ENCODE measurements at places on chromosomes 1 and 21. TPM values are rescaled to one million over a fixed set of nuclear protein-coding genes. Genes with fewer than 3 reads are reported as not detected.

- no peaks in the 10 kb centered on the region for H3K36me3 ChIP-seq
- DNase-seq: no peak
- no peaks in the 10 kb centered on the region for H3K27me3 ChIP-seq
- H3K27ac ChIP-seq: no peak overlapping the region
- no peak overlapping the region for H3K4me3 ChIP-seq
Observed at GRCh38 chr21:15650735-15651134, 79.0 kb upstream of the USP25 start.

- no peaks in the 10 kb centered on the region for H3K27me3 ChIP-seq
- no peak for DNase-seq
- peak overlapping the region; percentile 92 for H3K27ac ChIP-seq
- H3K4me3 ChIP-seq: no peak overlapping the region
- H3K36me3 ChIP-seq: no peaks in the 10 kb centered on the region
- no peaks in the 10 kb centered on the region for H3K4me1 ChIP-seq
Observed at GRCh38 chr21:41169701-41170100, 1.7 kb downstream of the BACE2 start.

DNA sequence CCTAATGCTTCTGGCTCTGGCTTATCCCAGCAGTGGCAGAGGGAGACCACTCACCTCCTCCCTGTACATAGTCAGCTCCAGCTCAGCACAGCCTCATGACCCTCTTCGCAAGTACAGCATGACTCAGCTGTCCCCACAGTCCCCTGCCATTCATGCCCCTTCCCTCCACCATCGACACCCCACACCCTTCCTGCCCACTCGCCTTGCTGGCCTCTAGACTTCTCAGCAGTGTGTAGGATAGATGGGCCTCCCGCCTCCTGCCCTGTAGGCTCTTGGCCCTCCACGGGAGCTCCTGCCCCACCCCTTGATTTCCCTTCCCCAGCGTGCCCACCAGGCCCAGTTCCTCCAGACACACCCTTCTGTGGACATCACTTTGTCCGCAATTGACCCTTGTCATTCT lies 9.8 kb downstream of the NPR1 start:
- no peak overlapping the region for H3K4me3 ChIP-seq
- H3K27me3 ChIP-seq: no peaks in the 10 kb centered on the region
- H3K36me3 ChIP-seq: no peaks in the 10 kb centered on the region
- H3K4me1 ChIP-seq: no peaks in the 10 kb centered on the region

Gene FASLG
- total RNA-seq: not detected

DNA sequence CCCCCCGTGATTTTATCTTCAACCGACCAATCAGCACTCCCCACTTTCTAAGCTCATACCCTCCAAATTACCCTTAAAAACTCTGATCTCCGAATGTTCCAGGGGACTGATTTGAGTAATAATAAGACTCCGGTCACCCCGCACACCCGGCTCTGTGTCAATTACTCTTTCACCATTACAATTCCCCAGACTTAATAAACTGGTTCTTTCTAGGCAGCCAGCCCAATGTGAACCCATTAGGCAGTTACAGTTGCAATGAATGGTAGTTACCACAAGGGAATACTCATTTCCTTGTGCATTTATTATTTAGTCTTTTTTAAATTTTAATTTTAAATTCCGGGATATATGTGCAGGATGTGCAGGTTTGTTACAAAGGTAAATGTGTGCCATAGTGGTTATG lies 177.9 kb downstream of the HFM1 start:
- no peak overlapping the region for H3K27ac ChIP-seq
- DNase-seq: peak; percentile 23
- no peak overlapping the region for H3K4me3 ChIP-seq
- no peaks in the 10 kb centered on the region for H3K36me3 ChIP-seq

Gene GPR25
- total RNA-seq: not detected

- no peak overlapping the region for H3K4me3 ChIP-seq
- H3K36me3 ChIP-seq: no peaks in the 10 kb centered on the region
- no peaks in the 10 kb centered on the region for H3K4me1 ChIP-seq
- H3K27me3 ChIP-seq: peaks cover 17% of the 10 kb centered on the region
- H3K27ac ChIP-seq: no peak overlapping the region
Observed at GRCh38 chr1:152394151-152394550, 19.9 kb downstream of the CRNN start.

GRCh38 chr1:207355513-207356295 lies 34.2 kb downstream of the CD55 start:
- H3K27me3 ChIP-seq: no peaks in the 10 kb centered on the region
- DNase-seq: no peak
- H3K36me3 ChIP-seq: no peaks in the 10 kb centered on the region
- no peak overlapping the region for H3K4me3 ChIP-seq
- H3K27ac ChIP-seq: no peak overlapping the region

- DNase-seq: no peak
- no peak overlapping the region for H3K4me3 ChIP-seq
- no peak overlapping the region for H3K27ac ChIP-seq
- no peaks in the 10 kb centered on the region for H3K27me3 ChIP-seq
Observed at GRCh38 chr1:158283965-158284364, 5.8 kb upstream of the CD1C start.

Gene FMO5
- total RNA-seq: 22.0 TPM

- no peak for DNase-seq
- no peak overlapping the region for H3K27ac ChIP-seq
- H3K4me3 ChIP-seq: no peak overlapping the region
- no peaks in the 10 kb centered on the region for H3K4me1 ChIP-seq
- no peaks in the 10 kb centered on the region for H3K36me3 ChIP-seq
- H3K27me3 ChIP-seq: no peaks in the 10 kb centered on the region
Observed at GRCh38 chr1:63873751-63874150, 99.9 kb downstream of the ROR1 start.

GRCh38 chr1:78526496-78526895 lies 35.7 kb downstream of the PTGFR start:
- no peaks in the 10 kb centered on the region for H3K27me3 ChIP-seq
- no peak for DNase-seq
- no peaks in the 10 kb centered on the region for H3K4me1 ChIP-seq
- H3K27ac ChIP-seq: no peak overlapping the region
- H3K4me3 ChIP-seq: no peak overlapping the region

DNA sequence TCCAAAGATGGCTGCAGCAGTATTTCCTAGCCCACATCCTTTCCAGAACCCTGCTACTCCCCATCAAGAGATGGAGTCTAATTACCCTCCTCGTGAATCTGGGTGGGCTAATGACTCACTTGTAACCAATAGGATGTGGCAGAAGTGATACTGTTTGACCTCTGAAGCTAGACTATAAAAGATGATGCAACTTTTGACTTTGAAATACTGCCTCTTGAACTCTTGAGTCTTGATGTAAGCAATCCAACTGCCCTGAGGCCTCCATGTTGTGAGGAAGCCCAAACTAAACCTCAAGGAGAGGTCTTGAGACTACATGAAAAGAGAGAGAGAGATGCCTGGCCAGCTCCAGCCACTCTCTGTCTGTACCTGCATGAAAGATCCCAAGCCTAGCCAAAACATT lies 29.5 kb downstream of the LMO4 start:
- no peak overlapping the region for H3K4me3 ChIP-seq
- H3K4me1 ChIP-seq: no peaks in the 10 kb centered on the region
- no peak for DNase-seq
- no peak overlapping the region for H3K27ac ChIP-seq

- no peak for DNase-seq
- H3K4me1 ChIP-seq: no peaks in the 10 kb centered on the region
- H3K36me3 ChIP-seq: no peaks in the 10 kb centered on the region
- no peaks in the 10 kb centered on the region for H3K27me3 ChIP-seq
Observed at GRCh38 chr1:64459743-64460142, 10.2 kb upstream of the CACHD1 start.
